Activated T-cell treated with anti-CD3 and anti-CD28 coated beads for 4 hours (primary cell): ENCODE measurements at places on chromosomes 16 and 17.

- no peak for DNase-seq
Observed at GRCh38 chr16:86089991-86090390, 191.0 kb downstream of the IRF8 start.

DNA sequence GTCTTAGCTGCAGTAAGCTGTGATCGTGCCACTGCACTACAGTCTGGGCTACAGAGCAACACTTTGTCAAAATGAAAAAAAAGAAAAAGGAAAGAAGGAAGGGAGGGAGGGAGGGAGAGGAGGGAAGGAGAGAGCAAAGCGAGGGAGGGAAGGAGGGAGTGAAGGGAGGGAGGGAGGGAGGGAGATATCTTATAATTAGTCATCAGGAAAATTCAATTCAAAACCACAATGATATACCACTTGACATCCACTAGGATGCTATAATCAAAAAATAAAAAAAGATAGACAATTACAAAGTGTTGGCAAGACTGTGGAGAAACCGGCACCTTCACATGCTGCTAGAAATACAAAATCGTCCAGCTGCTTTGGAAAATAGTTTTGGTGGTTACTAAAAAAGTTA is 93.8 kb downstream of the CDC27 start:
- no peak for DNase-seq

GRCh38 chr16:76653390-76654026 is 376.3 kb downstream of the CNTNAP4 start:
- DNase-seq: no peak

GRCh38 chr17:3157218-3157617 is 29.9 kb upstream of the OR1G1 start:
- DNase-seq: no peak
